Stimulated activated CD4-positive, alpha-beta T cell treated with anti-CD3 and anti-CD28 coated beads, Interleukin-2, amount 100 ng/mL, for 48 hours (primary cell): ENCODE measurements at places on chromosomes 5 and 9.

GRCh38 chr5:118115791-118116190, 872.6 kb downstream of the DTWD2 start:
- DNase-seq: no peak

DNA sequence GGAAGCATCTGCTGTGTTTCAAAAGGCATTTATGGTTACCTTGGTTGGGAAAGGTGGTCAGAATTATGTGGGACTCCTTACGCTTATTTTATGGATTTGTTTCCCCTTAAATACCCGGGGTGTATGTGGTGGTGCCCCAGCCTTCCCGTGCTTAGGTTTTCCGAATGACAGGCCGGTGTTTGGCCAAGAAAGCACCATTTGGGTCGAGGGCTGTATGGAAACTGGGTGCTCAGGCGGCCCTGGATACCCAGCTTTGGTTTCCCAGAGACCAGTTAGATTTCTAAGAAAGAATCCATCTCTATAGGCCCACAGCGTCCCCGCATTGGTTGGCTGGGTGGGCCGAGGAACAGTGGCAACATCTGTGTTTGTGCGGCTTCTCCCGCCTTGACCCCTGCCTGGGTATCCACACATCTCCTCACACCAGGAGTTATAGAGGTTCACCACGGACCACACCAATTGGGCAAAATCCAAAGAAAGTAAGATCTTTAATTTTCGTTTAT, 868 bp downstream of the ARHGEF28 start:
- no peak for DNase-seq

DNA sequence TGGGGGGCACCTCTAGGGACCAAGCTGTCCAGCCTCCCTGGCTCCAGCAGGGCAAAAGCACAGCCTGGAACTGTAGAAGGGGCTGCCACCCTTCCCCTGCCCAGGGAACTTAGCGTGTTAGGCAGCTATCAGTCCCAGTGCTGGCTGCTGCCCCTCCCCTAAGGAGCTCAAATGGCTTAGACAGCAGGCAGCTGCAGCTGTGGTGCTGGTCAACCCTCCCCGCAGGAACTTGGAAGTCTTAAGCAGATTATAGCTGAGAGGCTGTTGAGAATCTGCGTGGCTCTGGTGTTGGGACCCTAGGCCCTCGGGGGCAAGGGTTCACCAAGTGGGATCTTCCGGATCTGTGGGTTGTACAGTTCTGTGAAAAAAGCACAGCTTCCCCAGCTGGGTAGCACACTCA, 536.5 kb upstream of the CDH10 start:
- no peak for DNase-seq

- DNase-seq: no peak
Measured at GRCh38 chr5:68762201-68762600, 331.6 kb upstream of the SLC30A5 start.

DNA sequence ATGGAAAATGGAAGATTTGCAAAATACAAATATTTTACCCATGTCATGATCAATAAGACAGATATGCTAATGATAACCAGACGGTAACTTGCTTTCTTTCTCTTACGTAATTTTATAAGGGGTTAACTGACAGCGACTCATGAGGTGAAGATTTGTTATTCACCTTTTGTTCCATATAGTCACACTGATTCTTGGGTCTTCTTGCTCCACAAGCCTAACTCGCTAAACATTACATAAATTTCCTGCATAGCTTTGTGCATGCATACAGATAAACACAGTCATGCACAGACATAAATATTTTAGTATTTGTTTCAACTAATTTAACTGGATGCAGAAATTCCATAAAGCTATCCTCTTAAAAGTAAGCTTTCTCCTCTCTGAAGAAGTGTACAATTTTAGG, 225.9 kb downstream of the VPS13A start:
- DNase-seq: no peak
